ENCODE measurements at places on chromosomes 2 and 18.

- no peak for DNase-seq
Measured at GRCh38 chr2:203126996-203127395, 111.8 kb upstream of the CYP20A1 start.

GRCh38 chr2:103293742-103294077 is 531.9 kb downstream of the TMEM182 start:
- no peak for DNase-seq

GRCh38 chr18:55579501-55580270 is 8.3 kb downstream of the TCF4 start:
- no peak for DNase-seq

DNA sequence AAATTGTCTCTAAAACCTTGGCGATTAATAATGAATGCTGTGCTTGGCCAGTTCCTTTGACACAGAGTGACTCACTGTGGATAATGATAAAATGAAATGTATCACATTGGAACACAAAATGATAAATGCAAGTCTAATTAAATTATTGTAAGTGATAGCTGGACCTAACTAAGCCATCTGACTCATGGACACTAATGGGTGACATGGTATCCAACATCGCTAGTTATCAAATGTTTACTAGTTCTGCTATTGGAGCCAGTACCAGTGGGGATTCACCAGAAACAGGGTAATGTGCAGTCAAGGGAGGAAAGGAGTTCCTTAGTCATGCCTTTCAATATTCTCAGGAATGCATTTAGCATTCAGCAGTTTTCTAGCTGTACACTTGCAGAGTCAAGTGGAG is 736.3 kb upstream of the ACVR2A start:
- peak; percentile 7 for DNase-seq

Measured in muscle of leg (tissue), 16 donors.